ENCODE measurements at places on chromosomes 12 and 14. TPM values are rescaled to one million over a fixed set of nuclear protein-coding genes. Genes with fewer than 3 reads are reported as not detected.

CCDC177 gene
- not detected for total RNA-seq

- no peak overlapping the region for H3K27ac ChIP-seq
- DNase-seq: no peak
- H3K4me3 ChIP-seq: no peak overlapping the region
- H3K4me1 ChIP-seq: no peaks in the 10 kb centered on the region
- H3K27me3 ChIP-seq: no peaks in the 10 kb centered on the region
Observed at GRCh38 chr14:30651937-30652336, 29.8 kb downstream of the SCFD1 start.

DNA sequence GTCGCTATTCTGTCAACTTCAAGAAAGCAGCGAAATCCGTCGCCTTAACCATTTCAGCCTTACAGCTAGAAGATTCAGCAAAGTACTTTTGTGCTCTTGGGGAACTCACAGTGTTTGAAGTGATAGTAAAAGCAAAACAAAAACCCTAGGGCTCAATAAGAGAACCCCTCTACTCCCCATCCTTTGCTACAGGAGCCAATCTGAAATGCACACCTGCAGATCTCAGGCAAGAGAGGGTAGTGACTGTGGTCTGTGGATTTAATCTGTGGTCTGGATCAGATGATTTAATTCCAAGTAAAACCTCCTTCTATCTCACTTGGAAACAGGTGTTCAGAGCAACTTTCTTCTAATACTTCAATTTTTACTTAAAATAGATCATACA lies 422.9 kb upstream of the OR4E1 start:
- DNase-seq: no peak
- H3K4me3 ChIP-seq: no peak overlapping the region
- H3K27ac ChIP-seq: no peak overlapping the region
- H3K4me1 ChIP-seq: no peaks in the 10 kb centered on the region
- H3K36me3 ChIP-seq: no peaks in the 10 kb centered on the region

DNA sequence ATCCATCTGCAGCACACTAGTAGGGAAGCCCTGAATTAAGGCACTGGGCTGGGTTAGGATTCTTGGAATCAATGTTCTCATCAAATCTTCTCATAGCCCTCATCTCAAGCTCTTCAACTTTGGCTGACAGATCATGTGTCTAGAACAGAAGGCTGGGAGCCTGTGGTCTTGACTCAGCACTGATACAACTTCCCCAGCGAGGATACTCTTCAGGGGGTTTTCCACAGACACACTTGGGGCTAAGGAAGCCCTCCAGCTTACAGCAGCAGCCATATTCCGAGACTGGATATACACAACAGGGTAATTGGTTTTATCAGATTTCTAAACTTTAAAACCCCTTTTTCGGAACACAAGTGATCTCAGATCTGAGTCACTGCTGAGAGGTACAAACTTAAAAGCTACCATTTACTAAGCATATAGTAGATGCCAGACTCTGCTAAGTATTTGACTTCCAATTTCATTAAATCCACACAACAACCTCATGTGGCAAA lies 3.5 kb downstream of the FMNL3 start:
- peaks cover 6% of the 10 kb centered on the region for H3K4me1 ChIP-seq
- no peak overlapping the region for H3K4me3 ChIP-seq
- no peaks in the 10 kb centered on the region for H3K36me3 ChIP-seq
- peak overlapping the region; percentile 25 for H3K27ac ChIP-seq
- DNase-seq: no peak

DNA sequence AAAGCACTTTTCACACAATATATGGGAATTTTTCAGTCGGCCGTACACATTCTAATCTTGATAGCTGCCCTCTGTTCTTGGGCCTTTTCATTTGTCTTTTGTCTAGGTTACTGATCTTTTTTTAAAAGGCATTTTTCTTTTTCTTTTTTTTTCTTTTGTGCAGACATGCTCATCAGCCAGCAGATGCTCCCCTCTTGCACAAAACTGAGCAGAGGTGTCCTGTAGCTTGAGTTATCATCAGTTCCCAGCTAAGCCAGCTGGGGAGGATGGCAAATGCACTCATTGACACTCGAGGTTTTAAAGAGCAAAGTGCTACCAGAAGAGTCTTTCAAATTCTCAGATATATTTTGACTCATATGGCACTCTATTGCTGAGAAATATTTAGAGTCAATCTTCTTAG lies 913.9 kb upstream of the SEL1L start:
- H3K4me1 ChIP-seq: no peaks in the 10 kb centered on the region
- H3K27ac ChIP-seq: no peak overlapping the region
- DNase-seq: no peak
- no peaks in the 10 kb centered on the region for H3K27me3 ChIP-seq
- no peaks in the 10 kb centered on the region for H3K36me3 ChIP-seq

GRCh38 chr14:77037938-77038568 lies 9.5 kb upstream of the IRF2BPL start:
- DNase-seq: no peak
- peak overlapping the region; percentile 40 for H3K4me3 ChIP-seq
- peak overlapping the region; percentile 99 for H3K27ac ChIP-seq

DNA sequence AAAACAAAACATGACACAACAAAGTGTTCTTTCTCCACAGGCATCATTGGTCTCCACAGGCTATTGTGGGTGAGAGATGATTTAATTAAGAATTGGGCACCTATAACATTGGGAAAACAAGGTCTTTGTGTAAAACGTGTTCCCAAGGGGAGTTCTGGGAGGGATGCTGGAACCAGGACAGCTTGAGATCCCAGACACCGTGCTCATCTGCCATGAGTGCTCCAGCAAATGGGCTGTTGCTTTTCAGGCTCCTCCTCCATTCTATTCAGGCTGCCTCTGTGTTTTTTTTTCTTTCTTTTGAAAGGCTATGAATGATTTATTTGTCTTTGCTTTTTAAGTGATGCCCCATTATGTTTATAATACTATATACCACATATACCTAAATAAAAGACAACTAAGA lies 122.4 kb downstream of the DACT1 start:
- no peak for DNase-seq
- no peak overlapping the region for H3K4me3 ChIP-seq
- H3K27me3 ChIP-seq: no peaks in the 10 kb centered on the region
- no peaks in the 10 kb centered on the region for H3K4me1 ChIP-seq
- no peak overlapping the region for H3K27ac ChIP-seq
- H3K36me3 ChIP-seq: no peaks in the 10 kb centered on the region

GRCh38 chr12:60501124-60501729 lies 905.4 kb downstream of the SLC16A7 start:
- no peak overlapping the region for H3K27ac ChIP-seq
- no peak overlapping the region for H3K4me3 ChIP-seq
- H3K4me1 ChIP-seq: no peaks in the 10 kb centered on the region
- H3K27me3 ChIP-seq: no peaks in the 10 kb centered on the region

DNA sequence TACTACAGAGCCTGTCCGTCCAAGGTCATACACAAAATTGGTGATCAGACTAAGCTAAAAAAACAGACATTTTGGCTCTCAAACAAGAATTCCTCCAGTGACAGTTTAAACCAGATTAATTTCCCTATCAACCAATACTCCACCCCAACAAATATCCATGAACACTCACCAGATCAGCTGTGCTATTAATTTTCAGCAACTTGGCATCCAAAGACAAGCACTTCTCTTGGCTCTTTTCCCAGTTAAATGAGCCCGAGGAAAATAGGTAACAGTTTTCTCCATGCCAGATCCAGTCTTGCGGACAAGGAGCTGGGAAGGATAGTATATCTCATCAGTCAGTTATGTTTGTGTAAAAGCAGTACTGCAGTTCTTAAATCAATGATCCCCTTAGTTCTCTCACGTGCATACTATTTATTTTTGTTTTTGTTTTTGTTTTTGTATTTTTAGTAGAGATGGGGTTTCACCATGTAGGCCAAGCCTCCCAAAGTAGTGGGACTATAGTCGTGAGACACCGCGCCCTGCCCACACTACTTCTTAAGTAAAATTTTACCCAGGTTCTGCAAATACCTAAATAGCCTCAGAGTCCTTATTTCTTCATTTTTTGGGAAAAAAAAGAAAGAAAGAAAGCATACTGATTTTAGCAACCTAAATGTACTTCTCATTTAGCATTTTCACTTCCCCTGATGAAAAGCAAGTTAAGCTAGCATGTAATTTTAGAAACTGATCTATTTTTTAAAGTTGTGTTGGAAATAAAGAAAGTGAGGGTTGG lies 11.1 kb downstream of the OLR1 start:
- H3K27me3 ChIP-seq: no peaks in the 10 kb centered on the region
- DNase-seq: no peak
- no peak overlapping the region for H3K27ac ChIP-seq
- H3K4me3 ChIP-seq: no peak overlapping the region

Measured in breast epithelium (tissue), 4 donors.